ENCODE measurements at places on chromosomes 4 and X. TPM values are rescaled to one million over a fixed set of nuclear protein-coding genes. Genes with fewer than 3 reads are reported as not detected.

DNA sequence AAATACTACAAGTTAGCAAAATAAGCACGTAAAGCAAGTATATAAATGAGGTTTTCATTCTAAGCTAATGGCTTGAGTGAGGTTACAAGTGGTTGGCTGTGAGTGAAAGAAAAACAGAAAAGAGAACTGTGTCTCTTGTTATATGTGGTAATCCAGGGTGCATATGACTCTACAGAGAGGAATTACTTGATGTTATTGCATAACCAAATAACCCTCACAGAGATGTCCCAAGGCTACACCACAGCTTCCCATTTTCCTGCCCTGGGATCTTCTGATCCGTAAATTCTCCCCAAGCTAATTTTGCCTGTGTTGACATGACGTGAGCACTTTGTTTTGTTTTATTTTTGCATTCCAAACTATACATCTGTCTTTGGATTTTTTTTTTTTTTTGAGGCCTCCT is 470.0 kb upstream of the INTU start:
- DNase-seq: no peak

DNA sequence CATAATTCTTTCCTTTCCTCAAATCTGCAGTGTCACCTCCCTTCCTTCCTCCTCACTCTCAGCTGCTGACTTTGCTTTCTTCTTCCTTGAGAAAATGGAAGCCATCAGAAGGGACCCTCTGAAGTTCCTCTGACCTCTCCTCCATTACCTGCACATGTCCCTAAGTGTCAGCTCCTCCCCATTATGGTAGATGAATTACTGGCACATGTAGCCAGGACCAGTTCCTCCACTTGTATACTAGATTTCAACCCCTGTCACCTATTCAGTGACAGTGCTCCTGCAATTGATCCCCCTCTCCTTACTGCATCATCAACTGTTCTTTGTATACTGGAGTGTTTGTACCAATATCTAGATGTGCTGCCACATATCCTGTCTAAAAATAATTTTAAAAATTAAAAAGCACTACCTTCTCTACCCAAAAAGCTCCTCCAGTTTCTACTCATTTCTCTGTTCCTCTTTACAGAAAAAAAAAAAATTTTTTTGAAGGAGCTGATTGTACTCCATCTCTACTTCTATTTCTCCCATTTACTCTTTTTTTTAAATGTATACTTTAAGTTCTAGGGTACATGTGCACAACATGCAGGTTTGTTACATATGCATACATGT is 78.6 kb downstream of the CLCN5 start:
- no peak for DNase-seq

GRCh38 chr4:25346913-25347312 is 30.1 kb upstream of the ANAPC4 start:
- DNase-seq: no peak

GRCh38 chr4:47418147-47418546 is 45.4 kb downstream of the COMMD8 start:
- no peak for DNase-seq

GRCh38 chr4:139841464-139842195 is 176.0 kb downstream of the MGST2 start:
- DNase-seq: no peak

GRCh38 chrX:3144651-3145050 is 103.4 kb downstream of the ARSF start:
- DNase-seq: no peak

- DNase-seq: no peak
Measured at GRCh38 chr4:159776961-159777360, 674.1 kb downstream of the RAPGEF2 start.

GRCh38 chr4:139734875-139735380 is 69.3 kb downstream of the MGST2 start:
- DNase-seq: peak; percentile 92

- DNase-seq: no peak
Measured at GRCh38 chr4:53706422-53707032, 115.2 kb upstream of the LNX1 start.

DNA sequence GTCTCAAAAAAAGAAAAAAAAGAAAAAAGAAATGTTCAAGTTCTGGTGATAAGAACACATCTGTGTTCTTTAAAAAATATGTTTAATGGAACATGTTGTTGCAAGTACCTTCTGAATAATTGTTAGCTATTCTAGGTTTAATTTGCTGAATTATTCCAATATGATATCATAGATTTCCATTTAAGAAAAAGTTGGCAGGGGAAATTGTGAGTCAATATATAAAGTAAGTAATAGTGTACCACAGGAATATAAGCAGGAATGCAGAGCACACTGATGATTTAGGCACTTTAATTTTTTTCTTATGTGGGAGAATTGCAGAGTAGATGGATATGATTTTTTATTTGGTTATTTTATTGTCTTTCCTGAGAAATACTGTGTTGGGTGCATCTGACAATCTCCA is 190.7 kb downstream of the RPA4 start:
- no peak for DNase-seq

DNA sequence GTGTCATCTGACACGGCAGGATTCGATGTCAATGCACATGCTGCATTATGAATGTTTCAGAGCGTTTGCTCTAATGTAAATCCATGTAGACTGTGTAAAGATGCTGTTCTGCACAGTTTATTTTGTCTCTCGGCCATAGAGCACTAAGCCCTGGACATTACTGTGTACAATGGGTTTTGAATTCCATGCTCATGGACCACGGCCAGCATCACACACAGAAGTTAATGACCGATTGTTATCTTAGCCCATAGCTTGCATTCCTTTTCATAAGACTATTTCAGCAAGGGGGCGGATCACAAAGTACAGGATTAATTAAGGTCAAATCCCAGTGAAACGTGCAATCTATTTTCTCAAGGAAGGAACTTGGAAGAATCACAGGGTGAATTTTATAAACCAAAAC is 286.1 kb upstream of the TENM3 start:
- DNase-seq: no peak

GRCh38 chr4:18582841-18583240 is 561.3 kb upstream of the LCORL start:
- DNase-seq: no peak

DNA sequence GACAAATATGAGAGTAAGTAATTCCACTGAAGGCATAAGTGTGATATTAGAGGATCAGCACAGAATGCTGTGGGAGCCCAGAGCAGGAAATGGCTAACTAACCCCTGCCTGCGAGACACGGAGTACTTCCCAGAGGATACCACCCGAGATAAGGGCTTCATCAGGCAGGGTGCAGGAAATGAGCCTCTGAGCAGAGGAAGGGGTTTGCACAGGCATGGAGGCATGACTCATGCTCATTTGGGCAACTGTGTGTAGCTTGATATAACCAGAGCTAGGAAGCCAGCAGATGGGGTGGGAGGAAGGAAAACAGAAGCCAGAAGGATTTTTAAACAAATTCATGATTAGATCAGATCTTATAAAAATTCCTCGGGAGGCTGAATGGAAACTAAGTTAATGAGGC is 70.0 kb upstream of the TSPAN5 start:
- peak; percentile 45 for DNase-seq

DNA sequence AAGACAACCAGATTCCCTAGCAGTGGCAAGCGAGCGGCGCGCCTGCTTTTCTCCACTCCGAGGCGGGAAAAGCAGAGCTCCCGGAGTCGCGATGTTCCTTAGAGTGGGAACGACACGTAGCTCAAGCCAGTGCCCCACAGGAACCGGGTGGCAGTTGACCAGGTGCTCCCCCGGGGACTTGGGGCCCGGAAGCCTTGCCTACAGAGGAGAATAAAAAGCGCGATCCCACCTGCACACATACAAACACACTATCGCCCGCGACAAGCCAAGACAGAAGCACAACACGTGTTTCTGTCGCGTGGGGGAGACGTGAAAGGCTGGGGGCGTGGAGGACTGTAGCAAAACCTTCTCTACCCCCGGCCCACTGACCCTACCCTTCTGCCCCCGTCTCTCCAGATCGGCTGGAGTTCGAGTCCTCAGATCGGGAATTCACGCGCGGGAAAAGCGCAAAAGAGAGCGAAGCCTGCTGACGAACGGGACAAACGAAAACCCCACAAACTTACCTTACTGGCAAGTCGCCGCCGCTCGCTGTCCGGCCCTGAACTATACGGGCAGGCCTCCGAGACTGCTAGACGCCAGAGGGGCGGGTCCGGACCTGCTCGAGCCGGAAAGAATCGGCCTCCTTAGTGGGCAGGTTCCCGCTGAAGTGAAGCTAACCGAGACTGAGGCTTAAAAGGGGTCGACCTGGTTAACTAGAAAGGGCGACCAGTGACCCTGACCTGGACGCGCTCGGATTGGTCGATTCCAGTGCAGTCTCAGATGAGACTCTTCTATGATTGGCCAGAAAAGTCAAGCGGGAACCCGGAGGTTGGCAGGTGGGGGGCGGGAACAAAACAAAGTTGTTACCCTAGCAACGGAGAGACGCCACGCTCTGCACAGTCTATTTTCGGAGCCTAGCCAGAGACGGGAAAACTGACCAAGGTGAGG is at the start of the genes DNAAF6 and NUP62CL:
TSS of gene DNAAF6 (plus strand) at position 842 of the 927 bp plus-strand sequence. CDS start 6,265 bp downstream, outside the sequence.
TSS of gene NUP62CL (minus strand) at position 664 of the 927 bp plus-strand sequence. CDS start 31,287 bp downstream, outside the sequence.
- DNase-seq: peak; percentile 60

- no peak for DNase-seq
Measured at GRCh38 chrX:1507511-1508463, 29.2 kb downstream of the P2RY8 start.

GRCh38 chr4:116358633-116359222 is 726.6 kb downstream of the TRAM1L1 start:
- no peak for DNase-seq

- DNase-seq: no peak
Measured at GRCh38 chr4:75180790-75181776, 248.2 kb downstream of the PARM1 start.

GRCh38 chrX:39267176-39267575 is 465.9 kb downstream of the MID1IP1 start:
- no peak for DNase-seq

DNA sequence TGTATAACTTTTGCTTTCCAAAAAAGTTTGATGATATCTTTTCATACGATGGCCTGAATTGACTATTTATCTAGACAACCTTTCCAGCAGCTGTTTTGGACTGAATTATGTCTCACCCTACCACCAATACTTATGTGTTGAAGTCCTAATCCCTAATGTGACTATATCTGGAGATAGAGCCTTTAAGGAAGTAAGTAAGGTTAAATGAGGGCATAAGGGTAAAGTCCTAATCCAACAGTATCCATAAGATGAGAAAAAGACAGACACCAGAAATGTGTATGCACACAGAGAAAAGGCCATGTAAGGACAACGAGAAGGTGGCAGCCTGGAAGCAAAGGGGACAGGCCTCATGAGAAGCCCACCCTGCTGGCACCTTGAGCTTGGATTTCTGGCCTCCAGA is 86.6 kb upstream of the PPARGC1A start:
- DNase-seq: no peak

- DNase-seq: no peak
Measured at GRCh38 chrX:11367609-11368430, 74.6 kb downstream of the AMELX start.

DNA sequence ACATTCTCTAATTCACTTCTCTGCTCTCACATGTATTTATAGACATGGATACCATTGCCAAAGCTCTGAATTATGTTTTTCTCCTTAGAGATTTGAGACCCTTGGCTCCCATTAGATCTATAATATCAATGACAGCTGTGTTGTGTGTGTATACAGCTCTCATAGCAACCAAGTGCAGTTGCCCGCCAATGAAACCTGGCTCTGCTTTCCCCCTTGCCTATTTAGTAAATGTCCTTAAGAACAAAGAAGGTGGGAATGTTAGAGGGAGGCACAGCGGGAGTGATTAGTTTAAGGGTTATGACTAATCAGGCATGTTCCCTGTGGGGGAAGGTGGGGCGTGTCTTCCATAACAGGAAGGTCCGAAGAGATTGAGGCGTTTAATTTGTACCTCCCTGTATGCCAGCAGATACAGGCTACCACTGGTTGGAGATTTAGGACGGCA is 100.5 kb upstream of the TBC1D9 start:
- DNase-seq: peak; percentile 44

- DNase-seq: no peak
Measured at GRCh38 chr4:52676536-52676935, 17.4 kb upstream of the USP46 start.

DNA sequence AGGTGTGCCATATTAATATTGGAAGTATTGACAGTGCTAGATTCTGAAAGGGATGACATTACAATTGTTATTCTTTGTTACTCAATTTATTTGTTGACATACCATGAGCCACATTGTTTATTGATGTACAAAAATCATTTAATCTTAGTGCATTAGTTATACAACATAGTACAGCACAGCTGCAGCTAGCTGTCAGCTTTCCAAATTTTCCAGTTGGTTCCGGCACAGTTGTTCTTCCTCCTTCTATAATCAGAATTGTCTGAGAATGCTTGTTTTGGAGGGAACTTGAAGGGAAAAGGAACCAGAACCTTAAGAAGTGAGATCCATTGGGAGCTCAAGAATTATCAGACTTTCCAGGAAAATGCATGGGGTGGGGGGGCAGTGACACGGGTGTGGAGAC is 281.4 kb downstream of the ZIC3 start:
- DNase-seq: no peak

DNA sequence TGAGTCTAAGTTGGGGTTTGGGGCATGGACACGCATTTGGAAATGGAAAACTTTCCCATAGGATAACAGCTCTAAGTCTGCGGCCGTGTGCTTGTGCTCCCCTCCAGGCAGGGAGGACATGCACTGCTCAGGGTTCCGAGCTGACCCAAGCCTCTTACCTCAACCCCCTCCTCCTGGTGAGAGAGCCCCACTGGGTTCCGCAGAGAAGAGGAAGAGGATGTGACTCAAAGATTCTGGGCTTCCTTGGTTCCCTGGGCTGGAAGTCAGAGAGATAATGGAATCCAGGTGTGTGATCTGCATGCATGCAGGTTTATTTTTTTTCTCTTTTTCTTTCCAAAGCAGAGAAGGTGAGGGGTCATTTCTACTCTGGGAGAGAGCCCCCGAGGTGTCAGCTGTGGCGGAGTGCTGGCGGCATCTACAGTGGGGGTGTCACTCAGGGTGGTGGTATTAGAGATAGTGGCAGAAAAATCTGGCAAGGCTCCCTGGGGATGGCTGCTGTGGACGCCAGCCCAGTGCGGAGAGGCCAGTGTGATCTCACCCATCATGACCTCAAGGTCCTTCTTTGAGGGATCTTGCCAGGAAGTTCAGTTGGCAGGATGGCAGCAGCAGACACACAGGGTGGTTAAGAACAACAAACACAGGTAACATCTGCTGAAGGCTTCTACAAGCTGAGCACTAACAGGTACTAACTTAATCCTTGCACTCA is 168.7 kb upstream of the HAND2 start:
- peak; percentile 57 for DNase-seq

IL21 gene
- not detected for total RNA-seq

NLGN4X gene
- total RNA-seq: 6.4 TPM

ZNF141 gene
- 9.0 TPM for total RNA-seq

CXXC4 gene
- 2.3 TPM for total RNA-seq

IL1RAPL2 gene
- total RNA-seq: not detected

SOX3 gene
- not detected for total RNA-seq

PGAM4 gene
- not detected for total RNA-seq

FREM3 gene
- total RNA-seq: 0.08 TPM

DNAJB14 gene
- total RNA-seq: 29.0 TPM

RIBC1 gene
- 0.26 TPM for total RNA-seq

MAGEB6B gene
- total RNA-seq: not detected

TEX13C gene
- not detected for total RNA-seq

CYBB gene
- 75.1 TPM for total RNA-seq

SYTL4 gene
- total RNA-seq: 5.8 TPM

ASMT gene
- total RNA-seq: 0.24 TPM

CCNB3 gene
- 0.15 TPM for total RNA-seq

CT45A3 gene
- not detected for total RNA-seq

FAM47A gene
- not detected for total RNA-seq

RHOXF2B gene
- not detected for total RNA-seq

KDR gene
- 38.7 TPM for total RNA-seq
